Fibroblast of skin of right quadriceps (primary cell): ENCODE measurements at places on chromosomes 1 and 21.
A peak's percentile ranks its signal among the peaks of the same experiment; 100 is the strongest.

DNA sequence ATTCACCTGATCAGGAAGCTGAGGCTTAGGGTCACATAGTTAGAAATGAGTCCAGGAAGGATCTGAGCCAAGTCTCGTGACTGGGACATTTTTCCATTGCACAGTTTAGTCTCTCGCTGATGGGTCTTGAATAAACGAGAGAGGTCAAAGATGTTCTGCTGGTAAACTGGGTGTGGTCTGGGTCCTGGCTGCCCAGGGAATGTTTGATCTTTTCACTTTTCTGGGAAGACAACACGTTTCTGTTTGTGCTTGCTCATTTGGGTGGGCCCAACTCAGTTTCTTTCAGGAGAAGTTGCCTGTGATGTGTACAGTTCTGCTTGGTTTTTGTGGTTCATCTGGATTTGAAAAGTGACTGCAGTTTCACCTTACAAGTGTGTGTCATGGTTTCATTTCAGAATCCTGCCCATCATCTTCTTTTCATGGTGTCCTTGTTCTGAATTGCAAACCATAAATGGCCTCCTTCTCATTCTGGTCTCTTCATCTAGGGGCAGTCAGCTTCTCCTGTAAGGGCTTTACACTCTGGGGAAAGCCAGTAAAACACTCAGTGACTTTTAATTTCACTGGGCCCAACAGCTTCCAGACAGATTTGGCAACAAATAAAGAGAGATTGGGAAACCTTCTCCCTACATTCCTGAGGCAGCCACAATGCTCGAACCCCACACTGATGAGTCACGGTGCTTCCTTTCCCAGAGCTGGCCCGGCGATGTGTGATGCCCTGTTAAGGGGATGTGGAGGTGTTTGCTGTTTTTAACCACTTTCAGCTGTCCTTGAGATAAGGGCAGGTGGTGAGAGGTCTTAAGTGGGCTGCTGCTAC lies 7.2 kb upstream of the TACSTD2 start:
- peak; percentile 98 for DNase-seq

- no peak for DNase-seq
Observed at GRCh38 chr1:108533351-108534083, 26.4 kb upstream of the EEIG2 start.

- peak; percentile 34 for DNase-seq
Observed at GRCh38 chr21:31660259-31660565, 719 bp downstream of the SOD1 start.

GRCh38 chr1:107789817-107790524 lies 175.0 kb downstream of the VAV3 start:
- DNase-seq: no peak

- no peak for DNase-seq
Observed at GRCh38 chr1:41724248-41724647, 194.5 kb downstream of the HIVEP3 start.

DNA sequence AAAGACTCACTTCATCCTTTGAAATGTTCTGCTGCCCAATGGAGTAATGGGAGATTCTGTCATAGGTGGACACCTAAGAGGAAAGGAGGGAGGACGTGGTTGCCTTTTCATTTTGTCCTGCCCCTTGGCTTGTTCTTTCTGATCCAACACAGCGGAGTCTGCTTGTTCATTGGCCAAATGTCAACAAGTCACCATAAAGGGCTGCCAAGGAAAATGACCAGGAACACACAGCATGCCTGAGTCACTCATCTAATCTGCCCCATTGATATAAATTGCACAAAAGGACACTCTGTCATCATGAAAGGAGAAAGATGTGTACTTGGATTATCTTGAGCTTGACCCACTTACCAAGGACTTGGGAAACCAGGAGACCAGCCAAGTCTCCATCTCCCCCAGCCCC lies 422.9 kb downstream of the SETD4 start:
- DNase-seq: peak; percentile 34

GRCh38 chr1:61332196-61332753 lies 249.9 kb downstream of the NFIA start:
- DNase-seq: no peak

- peak; percentile 36 for DNase-seq
Observed at GRCh38 chr21:45950740-45951515, 30.6 kb upstream of the COL6A1 start.

GRCh38 chr1:76140227-76140626 lies 65.7 kb downstream of the ST6GALNAC3 start:
- DNase-seq: no peak

- DNase-seq: no peak
Observed at GRCh38 chr1:108826081-108826635, 30.7 kb downstream of the AKNAD1 start.

DNA sequence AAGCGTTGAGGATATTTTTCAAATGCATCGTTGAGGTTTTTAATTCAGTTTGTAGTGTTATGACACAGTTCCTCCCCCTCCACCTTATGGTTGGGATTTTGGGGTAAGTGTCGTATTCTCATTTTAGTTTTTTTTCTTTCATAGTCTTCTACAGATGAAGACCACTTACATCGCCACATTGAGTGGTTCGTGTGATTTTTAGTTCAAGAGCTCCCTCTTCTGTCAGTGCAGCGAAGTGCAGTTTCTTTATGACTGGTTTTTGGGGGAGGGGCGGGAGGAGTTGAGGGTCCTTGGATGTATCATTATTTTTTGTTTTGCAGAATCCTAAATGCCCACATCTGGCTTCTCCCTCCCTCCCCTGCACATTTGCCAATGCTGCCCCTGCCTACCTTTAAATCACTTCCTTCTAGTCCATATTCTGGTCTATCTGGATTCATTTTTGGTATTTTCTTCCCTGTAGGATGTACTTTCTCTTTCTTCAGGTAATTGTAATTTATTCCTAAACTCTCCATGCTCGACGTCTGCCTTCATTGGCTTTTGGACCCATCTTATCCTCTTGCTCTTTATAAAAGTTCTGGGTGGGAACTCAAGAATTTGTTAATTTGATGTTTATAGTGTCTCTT lies 433.1 kb downstream of the CAMTA1 start:
- peak; percentile 61 for DNase-seq

DNA sequence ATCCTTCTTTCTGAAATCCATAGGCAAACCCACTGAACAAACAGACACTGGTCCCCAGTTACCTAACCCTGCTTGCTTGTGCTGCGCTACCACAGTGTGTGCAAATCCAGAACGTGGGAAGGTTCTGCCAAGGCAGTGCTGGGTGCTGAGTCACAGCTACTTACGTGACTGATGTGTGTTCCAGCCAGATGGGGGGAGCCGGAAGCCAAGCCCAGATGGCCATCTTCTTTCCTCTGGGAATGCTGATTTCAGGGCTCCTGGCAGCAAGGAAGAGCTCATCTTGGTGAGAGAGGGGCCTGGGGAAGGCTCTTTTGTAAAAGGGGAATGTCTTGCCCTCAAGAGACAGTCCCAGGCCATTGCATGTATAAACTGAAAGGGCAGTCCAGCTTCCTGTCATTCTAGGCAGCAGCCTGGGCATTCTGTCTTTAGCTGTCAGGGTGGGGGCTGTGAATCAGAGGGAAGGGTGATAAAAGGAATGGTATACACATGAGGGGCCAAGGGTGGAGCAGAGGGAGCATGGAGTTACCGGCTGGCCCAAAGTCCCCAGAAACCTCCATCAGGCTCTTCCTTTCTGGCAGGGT lies 54.1 kb downstream of the CD46 start:
- DNase-seq: peak; percentile 90

- DNase-seq: no peak
Observed at GRCh38 chr1:151715726-151716404, 738 bp downstream of the CELF3 start.

DNA sequence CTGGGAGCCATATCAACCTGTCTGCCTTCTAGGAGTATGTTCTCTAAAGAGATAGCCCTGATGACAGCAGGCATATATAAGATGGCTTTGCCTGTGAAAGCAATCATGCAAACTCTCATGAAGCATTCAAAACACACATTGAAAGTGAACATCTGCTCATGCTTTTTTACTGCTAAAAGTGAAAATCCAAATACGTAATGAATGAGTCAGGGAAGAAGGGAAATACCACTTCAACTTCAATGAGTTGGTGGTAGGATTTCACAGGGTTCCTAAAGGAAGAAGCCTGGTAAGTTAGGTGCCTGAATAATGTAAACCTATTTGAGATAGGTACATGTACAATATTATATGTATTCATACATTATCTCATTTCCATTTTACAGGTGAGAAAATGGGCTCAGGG lies 50.5 kb upstream of the SLFNL1 start:
- peak; percentile 42 for DNase-seq

GRCh38 chr1:206842854-206843253 lies 22.6 kb upstream of the IL20 start:
- DNase-seq: no peak
